ENCODE measurements at places on chromosomes 16 and 17. TPM values are rescaled to one million over a fixed set of nuclear protein-coding genes. Genes with fewer than 3 reads are reported as not detected.

INCA1 gene
- total RNA-seq: not detected

SLC22A31 gene
- 0.33 TPM for total RNA-seq

SCNN1G gene
- not detected for total RNA-seq

CCL4 gene
- not detected for total RNA-seq

DYNC1LI2 gene
- total RNA-seq: 179 TPM

FBXO39 gene
- total RNA-seq: 0.15 TPM

ARHGAP44 gene
- total RNA-seq: 1.2 TPM

PPY gene
- not detected for total RNA-seq

ADORA2B gene
- 11.2 TPM for total RNA-seq

ZNF232 gene
- total RNA-seq: 6.8 TPM

BORCS6 gene
- 9.9 TPM for total RNA-seq

MEIOB gene
- 0.15 TPM for total RNA-seq

ATP2A1 gene
- 0.44 TPM for total RNA-seq

PLEKHH3 gene
- 28.7 TPM for total RNA-seq

EPOP gene
- 0.99 TPM for total RNA-seq

COL1A1 gene
- total RNA-seq: 2,022 TPM

MT3 gene
- total RNA-seq: not detected

HLF gene
- total RNA-seq: under 0.01 TPM

HOXB7 gene
- 1.7 TPM for total RNA-seq

SPIRE2 gene
- 2.2 TPM for total RNA-seq
